ENCODE measurements at places on chromosomes 4 and X.

DNA sequence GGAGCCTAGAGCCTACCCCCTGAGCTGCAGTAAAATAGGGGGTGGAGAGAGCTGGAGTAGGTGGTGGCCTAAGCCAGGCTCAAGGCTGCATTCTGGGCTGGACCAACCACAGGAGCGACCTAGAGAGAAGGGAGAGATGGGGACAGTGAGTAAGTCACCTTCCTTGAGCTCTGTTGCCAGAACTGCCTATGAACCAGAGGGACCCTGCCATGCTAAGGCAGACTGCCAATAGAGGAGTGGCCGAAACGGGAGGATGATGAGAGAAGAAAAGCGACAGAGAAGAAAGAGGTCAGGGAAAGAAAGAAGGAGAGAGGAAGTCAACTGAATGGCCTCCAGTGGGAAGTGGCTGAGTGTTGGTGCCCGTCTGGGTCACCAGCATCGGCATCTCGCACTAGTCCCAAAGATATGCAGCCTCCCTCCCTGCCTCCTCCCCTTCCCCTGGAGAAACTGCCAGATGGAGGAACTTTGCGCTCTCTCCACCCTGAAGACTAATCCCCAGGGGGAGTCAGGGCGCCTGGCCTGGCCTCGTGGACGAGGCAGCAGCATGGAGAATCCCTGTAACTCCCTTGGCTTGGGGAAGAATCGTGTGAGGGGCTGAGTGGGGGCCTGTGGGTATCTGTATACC is 28.8 kb downstream of the ELF4 start:
- no peak for DNase-seq

- no peak for DNase-seq
These were observed 127.9 kb downstream of the SLC39A8 start for GRCh38 chr4:102217345-102217744.

DNA sequence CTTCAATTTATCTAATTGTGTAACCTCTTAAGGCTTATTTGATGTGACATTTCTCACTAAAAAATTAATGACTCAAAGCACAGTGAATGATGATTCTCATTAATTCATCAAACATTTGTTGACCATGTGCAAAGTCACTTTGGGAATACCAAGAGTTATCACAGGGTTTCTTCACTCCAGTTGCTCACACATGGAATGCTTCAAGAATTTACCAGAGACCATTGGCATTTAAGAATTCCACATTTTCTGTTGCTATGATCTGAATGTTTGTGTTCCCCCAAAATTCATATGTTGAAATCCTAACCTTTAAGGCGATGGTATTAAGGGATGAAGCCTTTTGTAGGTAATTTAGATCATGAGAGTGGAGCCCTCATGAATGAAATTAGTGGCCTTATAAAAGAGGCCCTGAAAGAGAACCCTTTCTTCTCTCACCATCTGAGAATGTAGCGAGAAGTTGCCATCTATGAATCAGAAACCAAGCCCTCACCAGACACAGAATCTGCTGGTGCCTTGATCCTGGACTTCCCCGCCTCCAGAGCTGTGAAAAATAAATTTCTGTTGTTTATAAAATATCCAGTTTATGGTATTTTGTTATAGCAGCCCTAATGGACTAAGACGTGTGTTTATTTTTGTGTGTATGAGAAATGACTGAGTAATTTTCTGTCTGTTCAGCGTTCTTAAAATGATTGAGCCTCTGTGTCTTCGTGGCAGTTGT is 16.4 kb upstream of the SRPX start:
- DNase-seq = no peak

- no peak for DNase-seq
These were observed 97.0 kb downstream of the NBDY start for GRCh38 chrX:56826020-56826419.

DNA sequence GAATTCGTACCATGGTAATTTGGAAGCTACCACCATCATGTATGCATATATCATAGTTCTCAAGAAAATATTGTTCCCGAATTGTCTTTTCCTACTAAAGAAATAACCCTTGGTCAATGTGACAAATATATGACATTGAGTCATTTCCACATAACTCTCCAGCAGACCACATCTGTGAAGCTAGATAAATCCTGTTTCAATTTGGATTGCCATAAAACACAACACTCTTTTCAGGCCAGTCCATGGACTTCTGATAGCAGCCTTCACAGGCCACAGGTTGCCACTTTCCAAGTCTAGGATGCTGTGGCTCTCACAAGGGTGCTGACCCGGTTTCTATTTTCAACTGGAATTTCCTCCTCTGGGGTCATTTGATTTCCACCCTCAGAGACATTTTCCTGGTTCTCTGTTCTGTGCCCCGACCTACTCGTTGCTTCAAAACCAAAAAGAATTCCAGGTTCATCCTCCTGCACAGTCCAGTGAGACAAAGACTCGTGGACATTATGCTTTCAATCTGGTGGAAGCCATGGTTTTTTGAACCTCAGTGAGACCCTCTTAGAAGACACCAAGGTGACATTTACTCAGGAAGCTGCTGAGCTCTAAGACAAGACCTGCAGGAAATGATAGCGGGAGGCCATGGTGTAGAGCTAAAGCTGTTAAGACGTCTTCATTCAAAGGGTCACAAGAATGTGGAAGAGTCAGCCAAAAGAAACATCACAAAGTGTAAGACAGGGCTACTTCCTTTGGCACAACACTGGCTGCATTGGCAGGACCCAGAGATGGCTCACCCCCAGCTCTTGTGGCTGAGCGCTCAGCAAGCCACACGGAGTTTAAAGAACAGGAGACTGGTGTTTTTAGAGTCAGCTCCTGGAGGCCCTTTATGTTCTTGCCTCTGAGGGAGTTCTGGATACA is 119.8 kb downstream of the AMELX start:
- no peak for DNase-seq

DNA sequence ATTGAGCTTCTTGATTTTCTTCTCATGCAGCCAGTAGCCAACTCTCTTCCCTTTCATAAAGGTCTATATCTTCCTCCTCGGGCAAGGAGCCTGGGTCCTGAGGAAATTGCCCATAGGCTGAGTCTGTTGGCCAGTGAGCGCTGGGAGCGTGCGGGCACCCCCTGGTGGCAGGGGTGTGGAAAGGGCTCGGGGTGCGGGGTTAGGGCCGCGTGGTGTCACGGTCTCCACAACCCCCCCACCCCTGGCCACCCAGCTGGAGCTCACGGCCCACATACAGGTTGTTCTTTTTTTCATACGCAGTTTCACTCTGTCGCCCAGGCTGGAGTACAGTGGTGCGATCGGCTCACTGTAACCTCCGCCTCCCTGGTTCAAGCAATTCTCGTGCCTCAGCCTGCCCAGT is 13.1 kb downstream of the RBM10 start:
- no peak for DNase-seq

GRCh38 chr4:5619913-5620625 is 88.3 kb downstream of the EVC2 start:
- no peak for DNase-seq

GRCh38 chr4:26051240-26051639 is 137.2 kb downstream of the SMIM20 start:
- no peak for DNase-seq

- no peak for DNase-seq
These were observed 111.7 kb downstream of the TENM3 start for GRCh38 chr4:182354867-182355266.

All from H54 (cell line).